ENCODE measurements at places on chromosomes 6 and 20. TPM values are rescaled to one million over a fixed set of nuclear protein-coding genes. Genes with fewer than 3 reads are reported as not detected.

The POFUT1 gene
- 51.4 TPM for total RNA-seq

The SPTLC3 gene
- total RNA-seq, result 0.23 TPM

The PRICKLE4 gene
- 2.2 TPM for total RNA-seq

The MEP1A gene
- not detected for total RNA-seq

The C20orf202 gene
- total RNA-seq, result not detected

The FAM184A gene
- total RNA-seq, result 0.95 TPM

The FKBP1C gene
- total RNA-seq, result 4.8 TPM

The SPATS1 gene
- not detected for total RNA-seq

The LY6G6D gene
- total RNA-seq, result not detected

The TFAP2B gene
- total RNA-seq, result not detected

The RIMS1 gene
- 0.44 TPM for total RNA-seq

All from endothelial cell of umbilical vein (primary cell).